ENCODE measurements at places on chromosomes 2 and 18.

- DNase-seq, result no peak
Measured at GRCh38 chr2:223641082-223641481, 38.9 kb upstream of the SCG2 start.

- no peak for DNase-seq
Measured at GRCh38 chr18:77376043-77376732, 126.5 kb downstream of the GALR1 start.

GRCh38 chr2:47935071-47935470, 28.8 kb upstream of the FBXO11 start:
- DNase-seq, result no peak

DNA sequence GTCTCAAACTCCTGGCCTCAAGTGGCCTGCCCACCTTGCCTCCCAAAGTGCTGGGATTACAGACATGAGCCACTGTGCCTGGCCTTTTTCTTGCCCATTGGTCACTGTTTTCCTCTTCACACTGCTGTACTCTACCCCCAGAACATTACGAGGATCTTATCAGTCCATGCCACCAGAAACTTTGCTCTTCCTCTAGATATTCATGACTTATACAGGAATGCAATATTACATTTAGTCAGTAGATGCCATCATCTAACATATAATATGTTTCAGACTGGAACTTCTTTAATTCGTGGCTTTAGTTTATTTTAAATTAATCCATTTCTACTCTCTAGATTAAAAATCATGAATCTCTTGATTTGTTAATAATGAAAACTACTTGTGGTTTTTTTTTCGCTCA, 135.5 kb downstream of the COMMD1 start:
- no peak for DNase-seq

GRCh38 chr2:73963385-73964120, 21.2 kb upstream of the TET3 start:
- DNase-seq, result no peak

- DNase-seq, result no peak
Measured at GRCh38 chr18:9065864-9066263, 36.6 kb upstream of the NDUFV2 start.

- no peak for DNase-seq
Measured at GRCh38 chr2:238247841-238248453, 8.1 kb upstream of the HES6 start.

DNA sequence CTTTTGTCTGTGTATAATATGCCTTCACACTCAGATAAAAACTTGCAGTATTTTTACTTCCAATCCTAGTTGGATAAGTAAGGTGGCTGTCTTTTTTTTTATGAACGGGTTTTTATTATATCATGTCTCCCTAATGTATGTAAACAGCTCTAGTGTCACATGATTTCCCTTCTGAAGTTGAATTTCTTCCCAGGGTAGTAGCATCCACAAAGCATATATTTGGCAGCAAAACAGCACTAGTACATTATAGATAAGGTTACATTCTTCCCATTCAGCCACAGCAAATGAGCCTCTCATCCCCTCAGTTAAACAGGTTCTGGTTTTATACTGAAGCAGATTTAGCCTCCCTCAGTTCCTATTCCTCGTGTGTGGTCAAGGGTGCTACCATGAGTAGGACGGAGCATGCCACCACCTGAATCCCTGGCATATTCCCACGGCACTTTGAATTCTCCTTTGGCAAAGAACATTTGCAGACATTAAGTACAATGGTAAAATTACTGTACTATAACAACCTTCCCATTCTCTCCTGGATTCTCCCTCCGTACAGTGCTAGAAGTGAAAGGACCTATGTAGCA, 15.4 kb upstream of the DTNA start:
- DNase-seq, result no peak

DNA sequence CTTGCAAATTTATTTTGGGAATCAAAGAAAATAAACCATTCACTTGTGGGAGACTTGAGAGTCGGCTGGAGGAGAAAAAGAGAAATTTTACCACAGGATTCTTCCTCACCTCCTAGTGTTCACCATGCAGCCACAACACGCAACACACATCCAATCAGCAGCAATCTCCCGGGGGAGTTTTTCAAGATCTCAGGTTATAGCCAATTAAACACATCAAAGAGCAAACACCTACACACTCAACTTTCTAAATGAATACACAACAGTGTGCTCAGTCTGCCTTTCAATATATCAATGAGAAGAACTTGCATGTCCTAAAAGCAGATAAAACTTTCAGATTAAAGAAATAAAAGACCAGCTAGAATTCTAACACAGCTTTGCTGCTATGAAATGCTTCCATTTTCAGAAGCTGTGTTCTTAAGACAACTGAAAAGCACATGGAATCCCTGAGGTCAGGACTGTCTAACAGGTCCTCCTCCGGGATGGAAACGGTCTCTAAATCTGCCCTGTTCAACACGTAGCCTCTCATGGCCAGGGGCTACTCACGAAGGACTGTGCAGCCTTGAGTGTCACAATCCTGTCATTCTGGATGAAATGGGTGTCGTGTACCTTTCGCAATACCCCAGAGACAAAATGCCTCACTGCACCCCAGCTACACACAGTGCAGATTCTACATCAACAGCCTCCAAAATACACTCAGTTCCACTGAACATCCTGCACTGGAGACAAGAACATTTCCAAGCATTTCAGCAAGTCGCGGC, 84.2 kb downstream of the ZNF516 start:
- DNase-seq, result no peak

GRCh38 chr2:223306371-223306770, 254.4 kb downstream of the KCNE4 start:
- DNase-seq, result no peak

- no peak for DNase-seq
Measured at GRCh38 chr2:70431716-70432347, 121.8 kb downstream of the TGFA start.

DNA sequence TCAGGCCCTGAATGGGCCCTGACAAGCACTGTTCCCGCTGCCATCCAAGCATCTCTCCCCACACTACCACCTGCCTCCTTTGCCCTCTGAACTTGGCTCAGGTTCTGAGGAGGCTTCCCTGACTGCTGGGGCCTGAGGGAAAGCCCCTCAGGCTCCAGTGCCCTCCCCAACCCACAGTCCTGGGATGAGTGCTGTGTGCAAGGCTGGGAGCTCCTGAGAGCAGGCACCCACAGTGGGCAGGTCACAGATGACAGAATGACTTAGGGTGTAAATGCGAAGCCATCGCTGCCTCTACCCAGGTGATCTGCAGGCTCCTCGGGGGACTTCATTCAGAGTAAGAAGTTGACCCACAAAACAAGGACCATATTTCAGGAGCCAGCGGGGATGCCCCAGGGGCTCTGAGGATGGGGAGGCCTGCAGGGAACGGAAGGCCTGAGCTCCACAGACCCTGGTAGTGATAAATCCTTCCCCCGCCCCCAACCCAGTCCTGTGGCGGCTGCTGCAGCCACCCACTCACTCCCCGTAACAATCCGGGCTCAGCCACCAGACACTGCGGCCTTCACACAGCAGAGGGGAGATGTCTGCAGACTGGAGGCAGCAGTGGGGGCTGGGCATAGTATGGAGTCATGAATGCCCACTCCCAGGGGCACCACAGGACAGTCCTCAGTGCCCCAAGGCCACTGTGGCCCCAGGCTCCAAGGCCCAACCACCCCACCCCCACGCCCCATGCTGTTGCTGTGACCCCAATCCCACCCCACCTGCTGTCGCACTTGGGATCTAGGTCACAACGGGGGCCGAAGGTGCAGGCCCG, 8.9 kb downstream of the BIN1 start:
- no peak for DNase-seq

DNA sequence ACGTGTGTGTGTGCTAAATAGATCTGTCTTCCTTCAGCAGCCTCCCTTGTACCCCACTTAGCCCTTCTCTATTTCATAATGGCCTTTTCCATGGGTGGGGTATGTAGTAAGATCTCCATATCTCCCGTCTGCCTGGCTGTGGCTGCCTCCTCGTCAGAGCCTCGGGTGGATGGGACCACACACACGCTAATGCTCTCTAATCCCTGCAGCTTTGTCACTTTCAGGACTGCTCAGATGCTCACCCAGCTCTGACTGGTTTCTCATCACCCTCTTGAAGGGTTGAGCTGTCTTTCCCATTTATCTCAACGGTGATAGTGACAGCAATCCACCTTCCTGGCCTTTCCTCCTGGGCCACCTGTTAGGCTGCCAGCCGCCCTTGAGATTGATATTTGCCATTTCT, 95.3 kb downstream of the DCC start:
- no peak for DNase-seq

GRCh38 chr2:206805887-206806607, 40.6 kb downstream of the FASTKD2 start:
- no peak for DNase-seq

DNA sequence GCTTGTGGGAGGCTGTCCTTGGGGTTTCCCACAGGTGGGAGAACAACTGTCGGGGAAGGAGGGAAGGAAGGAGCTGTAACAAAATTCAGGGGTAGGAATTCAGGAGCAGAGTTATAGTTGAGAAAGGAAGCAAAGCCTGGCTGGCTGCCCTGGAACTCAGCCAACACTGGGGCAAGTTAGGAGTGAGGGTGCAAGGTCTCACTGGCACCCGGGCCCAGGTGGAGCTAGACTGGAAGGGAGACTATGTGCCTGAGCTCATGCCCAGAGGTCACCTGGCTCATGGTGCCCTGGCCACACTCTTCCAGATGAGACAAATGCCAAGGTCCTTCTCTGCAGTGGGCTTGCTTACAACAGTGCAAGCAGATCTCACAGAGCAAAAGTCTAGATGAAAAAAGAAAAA, 75.6 kb upstream of the ARHGAP28 start:
- DNase-seq, result no peak

DNA sequence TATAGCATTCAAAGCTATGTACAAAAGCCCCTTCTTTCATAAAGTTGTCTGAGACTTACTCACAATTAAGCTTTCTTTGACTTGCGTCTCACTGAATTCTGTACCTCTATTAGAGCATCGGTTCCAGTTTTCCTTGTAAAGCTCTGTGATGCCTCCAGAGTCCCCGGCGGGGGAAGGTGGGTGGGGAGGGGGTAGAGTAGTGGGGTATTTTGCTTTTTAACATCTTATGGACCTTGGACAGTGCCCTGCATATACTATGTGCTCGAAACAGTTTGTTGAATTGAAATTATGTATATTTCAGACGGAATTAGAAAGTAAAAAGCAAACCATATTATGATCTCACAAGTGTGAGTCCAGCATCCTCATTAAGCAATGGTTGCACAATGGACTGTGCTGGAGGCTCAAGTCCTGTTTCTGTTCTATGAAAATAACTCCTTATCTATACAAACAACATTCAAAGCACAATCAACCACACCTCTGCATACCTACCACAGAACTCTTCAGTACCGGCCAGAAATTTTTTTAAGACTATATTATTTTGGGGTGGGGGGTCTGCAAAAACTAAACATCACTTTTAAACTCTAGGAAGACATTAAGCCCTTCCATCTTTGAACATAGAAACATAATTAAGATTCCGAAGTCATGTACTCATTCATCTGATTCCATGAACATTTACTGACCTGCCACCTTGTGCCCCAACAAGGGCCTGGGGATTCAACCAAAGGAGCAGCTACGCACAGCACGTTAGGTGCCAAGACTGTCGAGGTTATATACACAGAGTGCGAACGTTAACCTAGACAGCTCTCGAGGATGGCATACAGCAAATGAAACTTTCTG, 908 bp downstream of the STAT1 start:
- no peak for DNase-seq

GRCh38 chr2:179272406-179273192, 8.0 kb upstream of the SESTD1 start:
- DNase-seq, result no peak

GRCh38 chr2:2455151-2455550, 124.1 kb upstream of the MYT1L start:
- DNase-seq, result no peak

DNA sequence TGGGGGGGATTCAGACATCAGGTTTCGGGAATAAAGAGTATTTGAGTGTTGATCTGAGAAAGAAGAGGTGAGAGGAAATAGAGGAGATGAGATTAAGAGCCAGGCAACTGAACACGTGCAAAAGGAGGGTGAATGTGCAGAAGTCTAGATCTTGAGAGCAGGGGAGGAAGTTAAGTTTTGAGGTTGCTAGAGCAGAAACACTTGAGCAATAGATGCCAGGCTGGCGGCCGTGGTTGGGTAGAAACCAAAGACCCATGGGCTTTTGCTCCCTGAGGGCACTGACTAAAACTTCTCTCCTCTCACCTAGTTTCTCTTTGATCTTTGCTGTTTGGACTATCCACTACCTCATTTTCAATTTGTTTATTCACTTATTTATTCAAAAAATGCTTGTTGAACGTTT, 116.0 kb downstream of the CDC42EP3 start:
- DNase-seq, result no peak

GRCh38 chr18:39414009-39414700, 1848.6 kb upstream of the CELF4 start:
- no peak for DNase-seq

DNA sequence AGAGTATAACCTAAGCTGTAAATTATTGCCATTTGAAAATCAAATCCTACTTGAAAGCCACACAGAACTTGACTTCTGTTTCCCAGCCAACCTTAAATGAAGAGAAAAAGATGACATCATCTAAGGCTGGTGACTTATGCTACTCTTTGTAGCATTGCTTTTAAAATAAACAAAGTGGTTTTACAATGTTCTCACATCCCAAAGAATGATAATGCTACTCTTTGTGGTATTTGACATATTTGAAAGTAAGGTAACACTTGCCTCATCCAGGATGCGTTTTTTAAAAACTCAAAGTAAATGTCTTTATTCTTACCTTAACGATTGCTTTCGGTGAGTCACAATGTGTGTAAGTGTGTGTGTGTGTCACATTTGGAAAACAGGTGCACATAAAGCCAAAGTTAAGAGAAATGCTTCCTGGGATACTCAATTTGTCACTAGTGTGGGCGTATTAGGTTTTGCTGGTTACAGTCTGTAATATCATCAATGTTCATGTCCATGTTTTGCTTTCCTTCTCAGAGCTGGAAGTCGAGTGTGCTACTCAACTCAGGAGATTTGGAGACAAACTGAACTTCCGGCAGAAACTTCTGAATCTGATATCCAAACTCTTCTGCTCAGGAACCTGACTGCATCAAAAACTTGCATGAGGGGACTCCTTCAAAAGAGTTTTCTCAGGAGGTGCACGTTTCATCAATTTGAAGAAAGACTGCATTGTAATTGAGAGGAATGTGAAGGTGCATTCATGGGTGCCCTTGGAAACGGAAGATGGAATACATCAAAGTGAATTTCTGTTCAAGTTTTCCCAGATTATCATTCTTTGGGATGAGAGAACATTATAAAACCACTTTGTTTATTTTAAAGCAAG, 2.6 kb downstream of the PMAIP1 start:
- DNase-seq, result no peak

GRCh38 chr2:142707318-142707717, 170.1 kb upstream of the KYNU start:
- no peak for DNase-seq

- DNase-seq, result no peak
Measured at GRCh38 chr2:48006094-48006493, 99.8 kb upstream of the FBXO11 start.
